Dorsolateral prefrontal cortex (tissue), 122 donors: ENCODE measurements at places on chromosomes 12 and 14.
A peak's percentile ranks its signal among the peaks of the same experiment; 100 is the strongest.

DNA sequence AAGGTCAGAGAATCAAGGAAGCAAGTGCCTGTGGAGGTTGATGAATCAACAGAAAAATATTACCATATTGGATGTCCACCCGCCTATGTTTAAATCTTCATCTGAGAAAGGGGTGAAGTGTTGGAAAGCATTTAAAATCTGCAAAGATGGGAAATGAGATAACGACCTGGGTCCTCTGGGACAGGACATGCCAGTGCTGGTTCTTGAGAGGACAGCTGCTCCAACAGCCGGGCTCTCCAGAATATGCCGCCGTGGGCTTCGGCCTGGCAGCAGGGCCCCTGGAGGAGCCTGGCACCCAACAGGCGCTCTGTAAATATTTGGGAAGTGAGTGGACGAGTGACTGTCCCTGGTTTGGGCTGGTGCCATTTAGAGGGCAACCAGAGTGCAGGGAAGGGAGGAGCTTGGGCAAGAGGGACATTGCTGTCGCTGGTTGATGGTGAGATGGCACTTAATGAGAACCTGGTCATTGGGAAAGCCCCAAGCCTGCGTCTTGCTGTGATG is 129.9 kb downstream of the KCNA5 start:
- no peak for DNase-seq

- no peak for DNase-seq
These were observed 979.0 kb downstream of the TMEM121 start for GRCh38 chr14:106505366-106505765.

GRCh38 chr12:13176256-13176655 is 20.3 kb upstream of the EMP1 start:
- no peak for DNase-seq

- DNase-seq = no peak
These were observed 630 bp downstream of the PLEKHH1 start for GRCh38 chr14:67533754-67534085.

GRCh38 chr12:111454716-111455447 is 49.2 kb downstream of the SH2B3 start:
- no peak for DNase-seq

- peak; percentile 45 for DNase-seq
These were observed 1264.0 kb downstream of the TMEM121 start for GRCh38 chr14:106790189-106791036.

GRCh38 chr12:70248876-70249275 is 5.6 kb downstream of the CNOT2 start:
- no peak for DNase-seq
